ENCODE measurements at places on chromosomes 1 and 21.

- no peak for DNase-seq
These were observed 940 bp upstream of the PLA2G2C start for GRCh38 chr1:20187103-20187812.

DNA sequence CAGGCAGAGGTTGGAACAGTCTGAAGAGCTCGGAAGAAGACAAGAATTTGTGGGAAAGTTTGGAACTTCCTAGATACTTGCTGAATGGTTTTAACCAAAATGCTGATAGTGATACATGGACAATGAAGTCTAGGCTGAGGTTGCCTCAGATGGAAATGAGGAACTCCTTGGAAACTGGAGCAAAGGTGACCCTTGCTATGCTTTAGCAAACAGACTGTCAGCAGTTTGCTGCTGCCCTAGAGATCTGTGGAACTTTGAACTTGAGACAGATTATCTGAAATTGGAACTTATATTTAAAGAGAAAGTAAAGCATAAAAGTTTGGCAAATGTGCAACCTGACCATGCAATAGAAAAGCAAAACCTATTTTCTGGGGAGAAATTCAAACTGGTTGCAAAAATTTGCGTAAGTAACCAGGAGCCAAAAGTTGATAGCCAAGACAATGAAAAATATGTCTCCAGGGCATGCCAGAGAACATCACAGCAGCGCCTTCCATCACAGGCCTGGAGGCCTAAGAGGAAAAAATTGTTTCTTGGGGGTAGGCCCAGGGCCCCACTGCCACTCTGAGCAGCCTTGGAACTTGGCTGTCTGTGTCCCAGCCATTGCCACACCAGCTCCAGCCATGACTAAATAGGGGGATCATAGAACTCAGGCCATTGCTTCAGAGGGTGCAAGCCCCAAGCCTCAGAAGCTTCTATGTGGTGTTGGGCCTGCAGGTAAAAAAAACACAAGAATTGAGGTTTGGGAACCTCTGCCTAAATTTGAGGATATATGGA lies 675.3 kb downstream of the LTN1 start:
- DNase-seq, result no peak

GRCh38 chr1:232578651-232579195 lies 51.2 kb downstream of the SIPA1L2 start:
- no peak for DNase-seq

GRCh38 chr1:62187548-62187947 lies 7.1 kb upstream of the L1TD1 start:
- DNase-seq, result no peak

- no peak for DNase-seq
These were observed 18.8 kb downstream of the KCNC4 start for GRCh38 chr1:110228869-110229268.

DNA sequence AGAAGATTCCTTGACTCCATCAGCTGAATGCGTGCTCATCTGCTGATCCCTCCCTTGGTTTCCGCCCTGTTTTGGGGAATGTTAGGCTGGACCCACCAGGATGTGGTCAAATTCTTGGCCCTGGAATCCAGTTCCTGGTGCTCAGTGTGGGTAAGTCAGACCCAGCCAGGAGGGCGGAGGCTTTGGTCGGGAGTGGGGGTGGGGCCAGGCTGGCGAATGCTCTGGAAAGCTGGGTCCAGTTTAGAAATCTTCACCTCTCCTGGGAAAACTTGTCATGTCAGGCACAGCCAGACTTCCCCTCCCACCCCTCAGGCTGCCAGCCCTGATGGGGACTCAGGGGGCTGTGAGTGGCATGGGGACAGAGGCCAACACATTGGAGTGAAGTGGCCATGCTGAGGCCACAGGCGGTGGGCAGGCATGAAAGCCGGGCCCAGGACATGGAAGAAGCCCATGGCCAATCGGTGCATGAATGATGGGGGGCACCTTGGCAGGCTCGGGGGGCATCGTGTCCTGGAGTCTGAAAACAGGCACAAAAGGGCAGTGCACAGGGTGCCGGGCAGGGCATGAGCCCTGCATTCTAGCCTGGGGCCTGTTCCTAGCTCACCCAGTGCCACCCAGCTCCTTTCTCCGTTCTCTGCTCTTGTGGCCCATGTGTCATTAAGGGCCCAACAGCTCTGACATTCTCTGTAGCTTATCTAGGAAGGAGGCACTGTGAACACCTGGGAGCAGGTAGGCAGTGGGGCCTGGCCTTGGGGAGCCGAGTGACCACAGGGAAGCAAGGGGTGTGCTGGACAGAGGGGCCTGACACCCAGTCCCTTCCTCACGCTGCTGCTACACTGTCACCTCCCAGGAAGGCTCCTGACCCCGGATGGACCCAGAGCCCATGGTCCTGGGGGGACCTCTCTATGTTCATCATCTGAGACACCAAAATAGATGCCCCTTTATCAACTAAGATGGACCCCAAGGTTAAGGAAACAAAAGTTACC lies 14.6 kb upstream of the PADI1 start:
- DNase-seq, result no peak

DNA sequence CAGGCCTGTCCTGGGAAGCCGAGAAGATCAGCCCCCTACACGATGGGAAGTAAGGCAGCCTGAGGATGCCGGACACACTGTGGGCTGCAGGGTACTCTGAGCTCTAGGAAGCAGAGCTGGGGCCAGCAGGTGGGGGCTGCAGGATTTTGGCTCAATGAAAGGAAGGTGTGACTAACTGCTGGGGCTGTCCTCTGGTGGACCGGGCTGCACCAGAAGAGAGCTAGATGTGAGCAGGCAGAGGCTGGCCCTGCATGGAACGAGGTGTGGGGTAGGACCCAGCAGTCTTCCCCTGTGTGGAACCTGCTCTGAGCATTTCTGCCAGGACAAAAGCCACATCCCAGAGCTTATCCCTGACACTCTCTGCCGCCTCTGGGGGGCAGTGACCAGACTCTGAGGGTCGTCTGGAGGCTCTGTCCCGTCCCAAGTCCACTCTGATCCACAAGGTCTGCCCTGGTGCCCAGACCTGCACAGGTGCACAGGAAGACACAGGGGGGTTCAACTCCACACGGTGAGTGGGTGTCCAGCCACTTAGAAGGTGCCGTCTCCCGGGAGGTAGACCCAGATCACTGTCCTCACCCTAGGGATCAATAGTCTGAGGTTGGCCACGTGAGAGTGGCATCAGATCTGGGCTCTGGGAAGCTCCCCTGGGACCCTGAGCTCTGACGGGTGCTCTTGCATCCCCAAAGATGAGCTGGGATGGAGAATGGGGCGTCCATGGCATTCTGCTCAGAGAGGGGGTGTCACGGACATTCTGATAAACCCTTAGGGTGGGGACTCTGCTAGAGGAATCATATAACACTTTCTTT lies 187.6 kb upstream of the VAMP3 start:
- no peak for DNase-seq

Measured in D721Med (cell line).